ENCODE measurements at places on chromosomes 6 and 20.
A peak's percentile ranks its signal among the peaks of the same experiment; 100 is the strongest.

- H3K4me3 ChIP-seq = no peak overlapping the region
- H3K4me1 ChIP-seq = no peaks in the 10 kb centered on the region
- H3K36me3 ChIP-seq = no peaks in the 10 kb centered on the region
- H3K27ac ChIP-seq = no peak overlapping the region
Measured at GRCh38 chr20:47031821-47032220, 137.2 kb downstream of the EYA2 start.

GRCh38 chr20:46060301-46060881 is 29.4 kb downstream of the NCOA5 start:
- peaks cover 50% of the 10 kb centered on the region for H3K36me3 ChIP-seq
- peak; percentile 62 for DNase-seq
- no peak overlapping the region for H3K4me3 ChIP-seq

DNA sequence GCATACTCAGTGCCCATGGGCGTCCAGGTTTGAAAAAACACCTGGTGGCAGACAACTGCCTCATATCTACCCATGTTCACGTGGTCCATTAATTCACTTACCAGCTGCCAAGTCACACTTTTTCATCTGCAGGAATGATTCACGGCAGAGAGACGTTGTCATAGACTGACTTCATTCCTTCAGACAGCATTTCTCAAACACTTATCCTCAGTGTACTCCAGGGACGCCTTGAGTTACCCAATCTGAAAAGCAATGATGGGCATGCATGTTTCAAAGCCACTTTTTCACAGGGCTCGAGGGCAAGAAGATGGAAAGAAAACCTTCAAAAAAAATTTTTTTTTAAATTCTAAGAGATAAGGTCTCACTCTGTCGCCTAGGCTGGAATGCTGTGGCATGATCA is 6.0 kb downstream of the MMP24OS start:
- DNase-seq = no peak
- no peak overlapping the region for H3K27ac ChIP-seq
- no peaks in the 10 kb centered on the region for H3K27me3 ChIP-seq
- H3K4me3 ChIP-seq = no peak overlapping the region
- peaks cover 29% of the 10 kb centered on the region for H3K4me1 ChIP-seq
- peaks cover 7% of the 10 kb centered on the region for H3K36me3 ChIP-seq

DNA sequence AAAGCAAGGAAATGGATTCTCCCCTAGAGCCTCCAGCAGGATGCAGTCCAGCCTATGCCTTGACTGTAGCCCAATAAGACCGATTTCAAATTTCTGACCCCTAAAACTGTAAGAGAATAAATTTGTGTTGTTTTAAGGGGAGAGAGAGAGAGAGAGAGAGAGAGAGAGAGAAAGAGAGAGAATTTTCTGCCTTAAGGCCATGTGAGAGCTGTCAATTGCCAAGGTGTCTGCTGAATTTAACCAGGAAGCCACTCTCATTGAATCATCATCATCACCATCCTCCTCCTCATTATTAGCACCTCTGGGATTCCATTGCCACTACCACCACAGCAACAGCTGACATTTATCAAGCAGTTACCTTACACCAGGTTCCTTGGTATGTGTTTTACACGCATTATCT is 27.8 kb upstream of the TNFRSF21 start:
- H3K27me3 ChIP-seq = no peaks in the 10 kb centered on the region
- no peak overlapping the region for H3K4me3 ChIP-seq
- H3K4me1 ChIP-seq = no peaks in the 10 kb centered on the region
- no peaks in the 10 kb centered on the region for H3K36me3 ChIP-seq
- no peak for DNase-seq

DNA sequence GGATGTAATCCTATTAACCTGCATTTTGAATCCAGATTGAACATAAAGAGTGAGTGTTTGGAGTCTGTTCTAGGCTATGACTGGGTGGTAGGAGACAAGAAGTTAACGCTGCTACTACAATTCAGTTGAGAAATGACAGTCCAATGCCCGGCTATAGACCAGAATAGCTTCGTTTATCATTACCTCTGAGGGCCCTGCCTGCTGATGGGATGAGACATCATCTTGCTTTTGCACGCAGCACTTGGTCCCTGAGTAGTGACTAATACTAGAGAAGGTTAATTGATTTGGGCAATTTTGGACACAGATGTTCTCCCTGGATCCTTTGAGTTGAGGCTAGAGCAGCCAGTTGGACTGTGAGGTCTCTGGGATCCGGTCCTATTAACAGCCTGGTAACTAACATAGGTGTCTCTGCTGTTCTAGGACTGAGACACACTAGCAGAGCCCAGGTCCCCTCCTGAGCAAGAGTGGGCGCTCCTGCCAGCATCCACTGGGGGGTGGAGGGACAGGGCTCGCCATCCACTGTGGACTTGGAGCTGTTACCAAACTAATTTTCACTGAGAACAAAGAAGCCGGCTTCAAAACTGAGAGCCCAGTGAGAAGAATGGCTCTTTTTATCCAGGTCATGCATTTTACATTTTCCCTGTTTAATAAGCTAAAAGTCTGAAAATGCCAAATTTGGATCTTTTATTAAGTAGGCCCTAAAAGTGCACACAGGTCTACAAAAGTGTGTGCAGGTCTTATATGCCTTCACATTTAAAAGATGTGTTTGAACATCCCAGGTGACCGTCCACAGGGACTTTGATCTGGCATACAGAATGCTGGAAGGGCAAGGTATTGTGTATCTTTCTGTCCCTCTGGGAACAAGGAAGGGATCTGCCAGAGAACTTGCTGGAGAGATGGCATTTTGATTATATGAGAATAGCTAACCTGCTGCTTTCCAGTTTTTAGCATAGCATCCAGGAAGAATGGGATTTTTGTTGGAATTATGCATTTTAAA is 212.5 kb downstream of the CDH4 start:
- H3K27ac ChIP-seq = no peak overlapping the region
- no peak overlapping the region for H3K4me3 ChIP-seq
- H3K4me1 ChIP-seq = no peaks in the 10 kb centered on the region
- no peak for DNase-seq
- H3K36me3 ChIP-seq = no peaks in the 10 kb centered on the region
- no peaks in the 10 kb centered on the region for H3K27me3 ChIP-seq

- no peaks in the 10 kb centered on the region for H3K36me3 ChIP-seq
- DNase-seq = no peak
- no peaks in the 10 kb centered on the region for H3K27me3 ChIP-seq
- no peaks in the 10 kb centered on the region for H3K4me1 ChIP-seq
- no peak overlapping the region for H3K4me3 ChIP-seq
- H3K27ac ChIP-seq = no peak overlapping the region
Measured at GRCh38 chr6:17239260-17239659, 41.9 kb upstream of the RBM24 start.

DNA sequence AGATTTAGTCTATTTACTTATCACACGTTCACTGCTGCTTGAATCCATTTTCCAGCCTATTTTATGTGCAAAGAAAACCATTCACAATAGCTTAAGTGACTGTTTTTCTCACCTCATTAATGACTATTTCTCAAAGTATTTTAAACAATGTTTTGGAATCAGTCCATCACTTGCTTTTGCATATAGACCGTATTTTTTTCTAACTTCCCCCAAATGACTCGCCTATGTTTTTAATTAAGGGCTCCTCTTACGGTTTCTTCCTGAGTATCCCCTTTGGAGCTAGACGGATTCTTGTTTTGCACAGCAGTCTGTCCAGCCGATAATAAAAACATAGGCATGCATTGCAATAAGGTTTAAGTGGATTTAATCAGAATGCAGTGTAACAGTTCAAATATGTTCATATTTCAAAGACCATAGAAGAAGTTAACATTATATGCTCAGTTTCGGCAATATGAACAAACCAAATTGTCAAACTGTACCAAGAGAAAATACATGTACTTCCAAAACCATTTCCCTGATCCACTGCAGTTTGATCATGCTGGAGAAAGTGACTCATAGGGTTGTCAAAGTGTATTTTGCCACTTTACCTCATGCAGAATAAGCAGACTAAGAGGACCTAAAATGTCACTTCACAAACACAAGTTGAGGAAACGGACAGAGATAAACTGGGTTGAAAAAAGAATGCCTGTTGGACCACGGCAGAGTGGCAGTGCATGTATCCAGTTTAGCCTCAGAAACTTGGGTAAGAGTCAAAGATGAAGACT is 66.4 kb downstream of the HMGN3 start:
- no peaks in the 10 kb centered on the region for H3K27me3 ChIP-seq
- H3K27ac ChIP-seq = no peak overlapping the region
- peaks cover 18% of the 10 kb centered on the region for H3K4me1 ChIP-seq
- no peak for DNase-seq
- H3K4me3 ChIP-seq = no peak overlapping the region

DNA sequence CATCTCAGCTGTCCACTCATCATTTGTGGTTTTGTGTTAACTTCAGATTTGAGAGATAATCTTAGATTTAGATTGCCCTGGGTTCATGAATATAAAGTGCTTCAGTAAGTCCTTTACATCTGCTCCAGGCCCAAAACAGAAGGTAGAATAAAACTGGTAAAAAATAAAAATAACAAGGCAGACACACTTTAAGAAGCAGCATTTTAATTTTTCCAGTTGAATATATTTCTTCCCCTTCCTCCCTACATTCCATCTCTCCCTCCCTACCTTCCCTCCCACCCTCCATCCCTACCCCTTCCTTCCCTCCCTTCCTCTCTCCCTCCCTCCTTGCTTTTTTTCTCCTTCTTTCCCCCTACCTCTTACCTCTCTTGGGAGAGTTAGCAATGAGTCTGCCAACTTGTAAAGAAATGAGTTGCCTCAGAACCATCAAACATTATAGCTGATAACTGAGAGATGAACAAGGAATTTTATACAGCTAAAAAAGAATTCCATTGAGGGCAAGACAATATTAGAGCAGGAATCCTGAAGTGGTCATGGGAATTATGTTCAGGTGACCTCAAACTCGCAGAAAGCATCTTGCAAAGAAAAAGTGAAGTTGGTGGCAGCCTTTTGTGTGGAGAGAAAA is 145.0 kb upstream of the SOX4 start:
- DNase-seq = no peak
- no peak overlapping the region for H3K27ac ChIP-seq
- H3K27me3 ChIP-seq = no peaks in the 10 kb centered on the region
- H3K4me1 ChIP-seq = no peaks in the 10 kb centered on the region

DNA sequence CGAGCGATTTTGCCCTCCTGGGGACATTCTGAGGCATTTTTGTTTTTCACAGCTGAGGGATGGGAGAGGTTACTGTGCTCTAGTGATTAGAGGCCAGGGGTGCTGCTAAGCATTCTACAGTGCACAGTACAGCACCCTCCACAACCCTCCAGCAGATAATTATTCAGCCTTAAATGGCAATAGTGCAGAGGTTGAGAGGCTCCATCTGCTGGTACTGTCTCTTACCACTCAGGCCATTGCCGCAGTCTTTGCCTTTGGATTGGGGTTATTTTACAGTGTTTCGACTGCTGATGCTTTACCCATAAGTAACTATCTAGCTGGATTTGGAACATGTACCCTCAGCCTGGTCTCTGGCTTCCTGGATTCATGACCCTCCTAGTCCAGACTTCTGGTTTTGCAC is 705.3 kb downstream of the KIF16B start:
- H3K36me3 ChIP-seq = no peaks in the 10 kb centered on the region
- no peak for DNase-seq
- no peak overlapping the region for H3K27ac ChIP-seq
- no peak overlapping the region for H3K4me3 ChIP-seq

GRCh38 chr6:162443101-162443500 is 284.5 kb downstream of the PRKN start:
- H3K27me3 ChIP-seq = no peaks in the 10 kb centered on the region
- no peak overlapping the region for H3K27ac ChIP-seq
- DNase-seq = no peak
- no peaks in the 10 kb centered on the region for H3K4me1 ChIP-seq

- H3K27me3 ChIP-seq = no peaks in the 10 kb centered on the region
- no peaks in the 10 kb centered on the region for H3K36me3 ChIP-seq
- H3K27ac ChIP-seq = peak overlapping the region; percentile 41
- no peak for DNase-seq
- H3K4me1 ChIP-seq = peaks cover 29% of the 10 kb centered on the region
- no peak overlapping the region for H3K4me3 ChIP-seq
Measured at GRCh38 chr6:35262596-35262995, 3.1 kb downstream of the ZNF76 start.

- DNase-seq = peak; percentile 7
- peaks cover 15% of the 10 kb centered on the region for H3K4me1 ChIP-seq
- no peaks in the 10 kb centered on the region for H3K27me3 ChIP-seq
- peak overlapping the region; percentile 90 for H3K4me3 ChIP-seq
- H3K36me3 ChIP-seq = peaks cover 17% of the 10 kb centered on the region
Measured at GRCh38 chr6:139371421-139372203, 2.8 kb downstream of the CITED2 start.

DNA sequence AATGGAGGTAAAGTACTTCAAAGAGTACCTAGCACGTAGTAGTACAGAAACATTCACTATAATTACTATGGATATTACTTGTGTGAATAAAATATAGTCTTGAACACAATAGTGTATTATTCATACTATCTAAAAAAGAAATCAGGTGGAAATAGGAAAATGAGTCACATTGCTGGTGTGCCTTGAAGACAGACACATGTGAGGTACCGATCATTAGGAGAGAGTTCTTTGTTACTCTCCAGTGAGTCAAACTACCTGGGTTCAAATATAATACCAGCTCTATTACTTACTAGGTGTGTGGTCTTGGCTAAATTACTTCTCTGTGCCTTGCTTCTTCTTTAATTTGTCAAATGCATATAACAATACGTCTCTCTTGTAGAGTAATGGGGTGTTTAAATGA is 50.8 kb upstream of the BEND6 start:
- no peak for DNase-seq
- no peaks in the 10 kb centered on the region for H3K27me3 ChIP-seq
- H3K4me1 ChIP-seq = peaks cover 12% of the 10 kb centered on the region
- H3K27ac ChIP-seq = no peak overlapping the region
- no peaks in the 10 kb centered on the region for H3K36me3 ChIP-seq
- H3K4me3 ChIP-seq = no peak overlapping the region

DNA sequence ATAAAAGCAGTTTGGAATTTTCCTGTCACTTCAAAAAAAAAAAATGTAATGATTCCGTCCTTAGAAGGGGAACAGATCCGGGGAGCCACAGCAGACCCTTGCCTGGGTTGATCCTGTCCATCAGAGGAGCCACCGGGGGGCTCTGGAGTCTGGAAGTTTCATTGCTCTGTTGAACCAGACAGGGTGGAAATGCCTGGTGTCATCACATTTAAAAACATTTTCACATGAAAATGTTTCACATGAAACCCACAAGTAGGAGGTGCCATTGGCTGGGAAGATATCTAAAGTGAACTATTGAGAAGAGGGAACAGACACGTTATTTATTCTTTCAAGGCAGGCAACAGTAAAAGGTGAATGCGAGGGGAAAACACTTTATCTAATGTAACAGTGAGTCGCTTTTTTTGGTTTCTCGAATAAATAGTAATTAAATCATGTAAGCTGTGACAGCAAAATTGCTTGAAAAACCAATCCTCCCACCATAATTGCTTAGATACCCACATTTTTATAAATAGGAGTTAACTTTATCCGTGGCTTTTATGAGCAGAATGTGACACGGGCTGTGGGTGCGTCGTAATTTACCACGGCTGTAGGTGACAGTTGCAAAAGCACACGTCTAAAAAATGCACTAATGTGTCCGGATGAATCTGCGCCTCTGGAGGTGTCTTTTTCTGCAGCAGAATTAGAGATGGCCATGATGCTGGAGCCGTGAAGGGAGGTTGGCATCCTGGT is 323.4 kb downstream of the TAF4 start:
- DNase-seq = no peak
- H3K4me1 ChIP-seq = no peaks in the 10 kb centered on the region
- H3K27me3 ChIP-seq = no peaks in the 10 kb centered on the region
- no peak overlapping the region for H3K27ac ChIP-seq

- H3K4me1 ChIP-seq = peaks cover 30% of the 10 kb centered on the region
- peaks cover 45% of the 10 kb centered on the region for H3K36me3 ChIP-seq
- no peak overlapping the region for H3K4me3 ChIP-seq
- DNase-seq = no peak
- H3K27ac ChIP-seq = no peak overlapping the region
- no peaks in the 10 kb centered on the region for H3K27me3 ChIP-seq
Measured at GRCh38 chr20:2144850-2145249, 43.2 kb downstream of the STK35 start.
